ENCODE measurements at places on chromosomes 16 and 17. TPM values are rescaled to one million over a fixed set of nuclear protein-coding genes. Genes with fewer than 3 reads are reported as not detected.

Gene KRT23
- total RNA-seq = 482 TPM

Gene TGFB1I1
- 29.0 TPM for total RNA-seq

Gene CIITA
- total RNA-seq = 17.0 TPM

Gene HBZ
- not detected for total RNA-seq

Gene PLA2G10
- not detected for total RNA-seq

Gene TBCD
- total RNA-seq = 57.5 TPM

Gene C17orf100
- 0.81 TPM for total RNA-seq

Gene FBXW10B
- 3.1 TPM for total RNA-seq

Gene GNG13
- not detected for total RNA-seq

Gene SOX8
- total RNA-seq = 14.9 TPM

Gene TEKT3
- total RNA-seq = not detected

Gene ADAD2
- total RNA-seq = 0.96 TPM

Gene TMEM238L
- total RNA-seq = 1.2 TPM

Gene ATP2A3
- 52.5 TPM for total RNA-seq

Gene GPR142
- total RNA-seq = not detected

Gene STH
- total RNA-seq = not detected

Gene GJC1
- total RNA-seq = 0.25 TPM

Gene BMERB1
- 7.4 TPM for total RNA-seq

Gene NPB
- total RNA-seq = 3.3 TPM

Gene OR2C1
- total RNA-seq = not detected

Gene SGCA
- total RNA-seq = 9.9 TPM

Gene STARD3
- 47.7 TPM for total RNA-seq

Gene TMC7
- 0.59 TPM for total RNA-seq

Gene MAP2K6
- 1.7 TPM for total RNA-seq

Gene WDR59
- total RNA-seq = 59.4 TPM

Gene CRYM
- 2.7 TPM for total RNA-seq

Gene DNAI2
- 0.57 TPM for total RNA-seq
